ENCODE measurements at places on chromosomes 7 and 10.

DNA sequence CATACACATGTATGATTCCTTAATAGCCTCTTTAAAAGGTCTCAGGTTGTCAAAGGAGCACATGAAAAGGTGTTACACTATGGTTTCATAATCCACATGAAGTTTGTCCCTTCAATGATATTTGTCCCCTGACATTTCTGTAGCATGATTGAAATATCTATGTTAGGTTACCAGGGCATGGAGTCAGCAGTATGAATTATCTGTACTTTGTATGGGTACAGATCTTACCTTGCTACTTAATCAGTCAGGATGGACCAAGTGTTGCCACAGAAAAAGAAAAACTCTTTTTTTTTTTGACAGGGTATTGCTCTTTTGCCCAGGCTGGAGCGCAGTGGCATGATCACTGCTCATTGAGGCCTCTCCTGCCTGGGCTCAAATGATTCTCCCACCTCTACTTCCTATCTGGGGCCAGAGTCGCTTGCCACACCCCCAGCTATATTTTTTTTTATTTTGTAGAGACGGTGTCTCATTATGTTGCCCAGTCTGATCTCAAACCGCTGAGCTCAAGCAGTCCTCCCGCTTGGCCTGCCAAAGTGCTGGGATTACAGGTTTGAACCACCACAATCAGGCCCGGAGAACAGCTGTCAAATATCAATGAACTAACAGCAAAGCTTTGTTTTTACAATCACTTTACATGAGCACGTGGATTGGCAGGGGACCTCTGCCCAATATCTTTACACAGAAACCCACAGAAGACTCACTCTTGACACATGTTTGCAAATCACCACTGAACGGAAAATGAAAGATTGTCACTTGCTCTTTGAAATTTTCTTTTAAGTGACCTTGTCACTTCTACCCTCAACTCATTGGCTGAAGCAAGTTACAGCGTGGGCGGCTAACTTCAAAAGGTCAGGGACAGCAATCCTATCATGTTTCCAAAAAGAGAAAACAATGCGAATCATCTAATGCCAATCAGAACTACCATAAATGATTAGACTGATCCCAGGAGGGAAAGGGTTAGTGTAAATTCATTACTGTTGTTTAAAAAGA is 140.2 kb downstream of the PRKG1 start:
- no peak for DNase-seq

DNA sequence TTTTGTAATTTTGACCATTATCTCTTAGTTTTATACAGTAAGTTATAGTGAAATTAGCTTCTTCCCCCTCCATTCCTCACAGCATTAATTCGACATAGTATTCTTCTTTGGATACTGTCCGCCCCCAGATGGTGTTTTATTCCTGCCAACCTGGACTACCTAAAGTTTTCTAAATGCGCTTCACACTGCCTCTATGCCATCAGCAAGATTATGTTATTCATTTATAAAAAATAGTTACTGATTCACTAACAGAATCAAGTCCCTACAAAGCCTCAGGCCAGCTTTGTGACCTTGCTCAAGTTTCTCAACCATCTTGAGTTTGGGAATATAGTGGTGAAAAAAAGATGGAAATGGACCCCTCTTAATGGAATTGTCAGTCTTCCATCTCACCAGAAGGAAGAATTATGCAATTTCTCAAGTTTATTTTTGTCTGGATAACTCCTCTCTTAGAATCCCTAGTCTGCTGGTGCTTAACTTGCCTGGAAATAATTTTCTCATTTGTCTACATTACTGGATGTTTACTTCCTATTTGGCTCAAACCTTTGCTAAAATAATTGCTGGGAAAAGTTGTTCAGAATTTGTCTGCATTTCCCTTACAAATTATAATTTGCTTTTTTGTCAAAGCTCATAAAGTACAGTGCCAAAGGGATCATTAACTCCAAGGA is 16.7 kb upstream of the FGL2 start:
- DNase-seq, result no peak

DNA sequence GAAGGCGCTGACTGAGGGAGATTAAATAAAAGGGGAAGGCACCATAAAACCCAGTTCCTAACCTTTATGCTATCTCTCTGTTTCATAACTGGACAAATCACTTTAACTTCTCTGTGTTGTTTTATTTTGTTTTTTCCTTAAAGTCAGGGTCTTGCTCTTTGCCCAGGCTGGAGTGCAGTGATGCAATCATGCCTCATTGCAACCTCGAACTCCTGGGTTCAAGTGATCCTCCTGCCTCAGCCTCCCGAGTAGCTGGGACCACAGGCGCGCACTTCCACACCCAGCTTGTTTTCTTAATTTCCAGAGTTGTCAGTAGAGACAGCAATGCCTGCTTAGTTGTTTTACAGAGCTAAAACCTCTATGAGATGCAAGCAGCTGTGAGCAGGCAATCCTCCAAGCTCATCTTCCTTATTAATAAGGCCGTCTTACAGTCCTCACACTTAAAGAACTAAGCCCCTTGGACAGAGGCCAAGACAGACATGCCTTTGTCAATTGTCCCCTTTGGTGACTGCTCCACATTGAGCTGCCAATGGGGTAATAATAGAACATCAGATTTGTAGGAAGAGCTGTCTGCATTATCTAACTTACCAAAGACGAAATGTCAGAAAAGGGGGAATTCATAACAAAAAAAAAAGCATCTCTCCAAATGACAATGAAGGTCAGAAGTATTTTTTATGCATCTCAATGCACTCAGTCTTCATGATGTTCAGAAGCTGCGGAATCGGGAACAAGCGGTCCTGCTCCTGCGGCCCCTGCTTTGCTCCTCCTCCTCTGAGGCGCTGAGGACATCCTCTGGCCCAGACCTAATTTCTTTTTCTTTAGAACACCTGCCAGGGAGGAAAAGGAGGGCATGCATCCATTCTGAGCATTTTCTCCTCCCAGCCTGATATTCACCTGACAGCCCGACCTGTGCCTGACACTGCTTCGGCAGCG is 62.7 kb upstream of the RNF32 start:
- DNase-seq, result no peak

- DNase-seq, result no peak
These were observed 1.9 kb downstream of the VPS41 start for GRCh38 chr7:38907066-38907465.

- no peak for DNase-seq
These were observed 3.4 kb upstream of the TCF7L2 start for GRCh38 chr10:112946649-112947048.

DNA sequence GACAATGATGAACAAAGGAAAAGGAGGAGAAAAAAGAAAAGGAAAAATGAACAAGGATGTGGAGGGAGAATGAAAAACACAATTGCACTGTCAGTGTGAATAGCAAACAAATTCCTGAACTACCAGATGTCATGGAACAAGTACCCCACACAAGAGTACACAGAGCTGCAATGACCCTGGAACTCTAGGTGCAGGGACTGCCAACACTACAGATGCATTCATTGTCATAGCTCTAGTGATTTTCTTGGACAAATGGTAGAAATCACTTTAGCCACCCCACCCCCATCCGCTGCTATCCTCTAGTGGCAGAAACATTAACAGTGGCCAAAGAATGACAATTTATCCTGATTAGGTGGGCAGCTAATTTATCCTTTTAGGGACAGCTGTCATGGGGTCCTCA is 3.1 kb downstream of the RNF133 start:
- DNase-seq, result no peak
